Stimulated activated CD8-positive, alpha-beta memory T cell treated with anti-CD3 and anti-CD28 coated beads, Interleukin-4, amount 100 ng/mL, for 4 hours (primary cell): ENCODE measurements at places on chromosomes 2 and 18.

GRCh38 chr2:201631041-201631440, 12.3 kb downstream of the TMEM237 start:
- DNase-seq: no peak

GRCh38 chr2:142791335-142791734, 86.1 kb upstream of the KYNU start:
- DNase-seq: no peak

GRCh38 chr2:137675584-137676327, 288.5 kb upstream of the HNMT start:
- DNase-seq: no peak

- no peak for DNase-seq
Measured at GRCh38 chr18:58580078-58580477, 48.8 kb downstream of the ALPK2 start.

DNA sequence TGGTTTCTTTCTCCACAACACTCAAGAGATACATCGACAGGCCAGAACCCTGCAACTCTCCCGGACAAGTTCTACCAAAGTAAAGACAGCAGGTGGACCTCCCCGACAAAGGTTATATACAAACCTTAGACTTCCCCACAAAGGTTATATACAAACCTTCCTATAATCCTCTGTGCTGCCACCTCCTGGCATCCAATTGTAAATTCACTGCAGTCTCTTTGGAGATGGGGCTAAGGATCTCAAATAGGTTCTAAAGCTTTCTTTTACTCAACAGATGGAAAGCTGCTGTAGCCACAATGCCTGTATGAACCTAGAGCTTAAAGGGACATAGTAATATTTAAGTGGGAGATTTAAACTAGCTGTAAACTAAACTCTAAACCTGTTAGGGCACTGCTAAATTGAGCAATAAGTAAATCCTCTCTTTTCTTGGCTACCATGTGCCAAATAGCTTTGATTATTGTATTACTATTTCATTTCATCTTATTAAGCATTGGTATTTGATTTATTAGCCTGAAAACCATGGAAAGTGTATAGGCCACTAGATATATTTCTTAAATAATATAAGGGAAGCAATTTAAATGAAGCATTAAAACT, 9.8 kb upstream of the MREG start:
- no peak for DNase-seq

DNA sequence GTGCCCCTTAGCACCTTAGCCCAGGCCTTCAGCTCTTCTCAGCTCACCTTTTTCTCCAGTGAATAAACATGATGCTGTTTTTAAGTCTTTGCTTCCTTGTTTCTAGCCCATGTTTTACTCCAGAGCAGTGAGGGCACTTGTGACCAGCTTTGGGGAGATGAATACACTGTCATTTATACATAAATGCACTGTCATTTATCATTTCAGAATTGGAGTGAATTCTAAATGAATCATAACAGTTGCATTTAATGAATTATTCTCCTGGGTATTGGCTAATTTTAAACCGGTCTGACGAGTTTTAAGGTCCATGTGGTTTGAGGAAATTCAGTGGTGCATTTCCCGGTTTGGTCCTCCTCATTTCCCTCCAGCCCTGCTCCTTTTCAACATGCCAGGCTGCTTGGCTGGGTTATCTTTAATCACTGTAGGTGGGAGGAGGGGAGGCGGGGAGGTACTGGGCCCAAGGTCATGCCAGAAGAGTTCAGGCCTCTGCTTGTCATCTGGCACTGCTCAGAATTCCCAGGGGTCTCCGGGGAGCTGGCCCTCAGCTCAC, 23.9 kb downstream of the PRKCE start:
- DNase-seq: no peak
